ENCODE measurements at places on chromosomes 11 and 22.

DNA sequence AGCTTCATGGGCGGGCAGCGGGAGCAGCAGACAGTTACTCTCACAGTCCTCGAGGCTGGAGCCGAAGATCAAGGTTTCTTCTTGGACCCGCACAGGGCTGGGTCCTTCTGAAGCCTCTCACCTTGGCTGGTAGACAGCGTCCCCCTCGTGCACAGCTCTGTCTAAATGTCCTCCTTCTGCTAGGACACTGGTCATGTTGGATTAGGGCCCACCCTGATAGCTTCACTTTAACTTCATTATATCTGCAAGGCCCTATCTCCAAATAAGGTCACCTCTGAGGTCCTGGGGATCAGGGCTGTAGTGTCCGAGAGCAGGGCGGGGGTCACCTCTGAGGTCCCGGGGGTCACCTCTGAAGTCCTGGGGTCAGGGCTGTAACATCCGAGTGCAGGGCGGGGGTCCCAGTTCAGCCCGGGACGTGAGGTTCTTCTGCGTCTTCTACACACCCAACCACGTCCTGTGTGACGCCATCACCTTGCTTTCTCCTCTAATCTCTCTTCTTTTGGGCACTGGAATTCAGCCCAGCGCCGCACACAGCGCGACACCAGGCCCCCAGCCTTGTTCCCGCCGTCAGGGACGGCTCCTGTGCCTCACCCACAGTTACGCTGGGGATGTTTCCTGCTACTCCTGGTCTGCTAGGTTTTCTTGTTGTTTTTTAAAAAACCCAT, 34.1 kb upstream of the TOLLIP start:
- DNase-seq: no peak

DNA sequence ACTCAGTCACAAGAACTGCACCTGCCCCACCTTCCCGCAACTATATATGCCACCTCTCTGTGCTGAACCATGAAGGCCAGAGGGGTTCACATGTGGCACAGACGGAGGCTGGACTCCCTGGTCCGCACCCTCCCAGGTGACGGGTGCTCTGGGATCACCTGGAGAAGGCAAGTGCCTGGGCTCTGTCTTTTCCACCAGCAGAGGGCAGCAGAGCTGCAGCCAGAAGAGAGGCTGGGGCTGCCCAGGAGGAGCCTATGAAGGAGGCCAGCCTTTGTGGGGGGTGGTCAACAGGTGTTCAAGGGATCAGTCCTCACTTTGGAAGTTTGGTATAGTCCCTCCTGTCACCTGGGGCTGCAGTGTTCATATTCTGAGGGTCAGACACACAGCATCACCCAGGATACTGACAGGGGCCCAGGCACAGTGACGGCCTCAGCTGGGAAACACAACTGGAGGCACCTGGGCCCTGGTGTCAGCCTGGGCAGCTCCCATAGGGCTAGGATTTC, 39.2 kb upstream of the IGLL5 start:
- peak; percentile 85 for DNase-seq

GRCh38 chr11:72084965-72085364, 4.3 kb downstream of the LRRC51 start:
- no peak for DNase-seq

DNA sequence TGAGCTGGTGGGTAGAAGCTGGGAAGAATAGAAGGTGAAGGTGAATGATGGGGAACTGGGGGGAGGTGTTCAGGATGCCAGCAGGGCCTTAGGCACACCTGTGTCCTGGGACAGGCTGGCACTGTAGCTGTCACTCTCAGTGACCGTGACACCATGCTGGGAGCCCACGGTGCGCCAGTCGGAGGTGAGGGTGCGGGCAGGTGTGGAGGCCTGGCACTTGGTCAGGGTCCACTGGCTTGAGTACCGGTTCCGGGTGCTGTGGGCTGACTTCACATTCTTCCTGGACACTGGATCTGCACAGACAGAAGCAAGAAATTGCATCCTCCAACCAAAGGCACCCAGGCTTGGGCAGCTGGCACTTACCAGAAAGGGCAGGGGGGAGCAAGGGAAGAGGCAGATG, 103.8 kb downstream of the CEP164 start:
- no peak for DNase-seq

GRCh38 chr11:115425250-115425649, 79.0 kb downstream of the CADM1 start:
- DNase-seq: no peak

- no peak for DNase-seq
These were observed 58.2 kb upstream of the PDE3B start for GRCh38 chr11:14585438-14585837.

DNA sequence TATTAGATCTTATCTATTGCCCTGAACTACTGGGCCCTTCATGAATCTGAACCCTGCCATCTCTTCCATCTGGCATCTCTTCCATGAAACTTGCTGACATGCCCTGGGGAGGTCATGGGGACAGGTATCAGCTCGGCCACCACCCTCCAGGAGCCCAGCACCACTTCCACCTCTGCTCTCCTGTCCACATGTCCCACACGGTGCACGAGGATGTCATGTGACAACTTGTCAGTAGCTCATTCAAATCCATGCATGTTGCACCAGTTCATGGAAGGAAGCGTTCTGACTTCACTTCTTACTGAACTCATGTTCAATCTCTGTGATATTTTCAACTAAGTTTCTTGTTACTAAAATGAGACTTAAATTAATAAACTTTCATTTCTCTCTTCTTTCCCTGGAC, 16.6 kb downstream of the YPEL1 start:
- no peak for DNase-seq

Data from SJCRH30 (cell line).